ENCODE measurements at places on chromosomes 7 and 10.

- DNase-seq: no peak
Measured at GRCh38 chr7:130272381-130273080, 5.9 kb downstream of the CPA2 start.

GRCh38 chr7:131222171-131222570 lies 105.5 kb upstream of the MKLN1 start:
- no peak for DNase-seq

- no peak for DNase-seq
Measured at GRCh38 chr7:15618275-15618674, 56.5 kb upstream of the AGMO start.

DNA sequence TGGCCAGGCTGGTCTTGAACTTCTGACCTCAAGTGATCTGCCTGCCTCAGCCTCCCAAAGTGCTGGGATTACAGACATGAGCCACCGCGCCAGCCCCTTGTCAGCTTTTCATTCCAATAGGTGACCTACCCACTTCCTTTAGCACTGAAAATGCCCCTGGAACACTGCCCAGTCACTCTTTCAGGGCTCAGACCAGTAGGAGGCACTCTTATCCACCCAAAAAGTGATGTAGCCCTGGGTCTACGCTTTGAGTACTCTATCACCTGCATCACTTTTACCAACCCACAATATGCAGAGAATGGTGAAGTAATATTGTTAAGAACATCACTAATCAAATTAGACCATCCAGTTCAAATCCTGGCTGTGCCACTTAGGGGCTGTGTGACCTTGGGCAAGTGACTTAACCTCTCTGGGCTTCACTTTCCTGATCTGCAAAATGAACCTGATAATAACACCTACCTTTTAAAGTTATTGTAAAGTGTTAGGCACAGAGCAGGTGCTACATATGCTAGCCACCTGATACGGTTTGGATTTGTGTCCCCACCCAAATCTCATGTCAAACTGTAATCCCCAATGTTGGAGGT lies 5.2 kb downstream of the CALN1 start:
- DNase-seq: no peak

DNA sequence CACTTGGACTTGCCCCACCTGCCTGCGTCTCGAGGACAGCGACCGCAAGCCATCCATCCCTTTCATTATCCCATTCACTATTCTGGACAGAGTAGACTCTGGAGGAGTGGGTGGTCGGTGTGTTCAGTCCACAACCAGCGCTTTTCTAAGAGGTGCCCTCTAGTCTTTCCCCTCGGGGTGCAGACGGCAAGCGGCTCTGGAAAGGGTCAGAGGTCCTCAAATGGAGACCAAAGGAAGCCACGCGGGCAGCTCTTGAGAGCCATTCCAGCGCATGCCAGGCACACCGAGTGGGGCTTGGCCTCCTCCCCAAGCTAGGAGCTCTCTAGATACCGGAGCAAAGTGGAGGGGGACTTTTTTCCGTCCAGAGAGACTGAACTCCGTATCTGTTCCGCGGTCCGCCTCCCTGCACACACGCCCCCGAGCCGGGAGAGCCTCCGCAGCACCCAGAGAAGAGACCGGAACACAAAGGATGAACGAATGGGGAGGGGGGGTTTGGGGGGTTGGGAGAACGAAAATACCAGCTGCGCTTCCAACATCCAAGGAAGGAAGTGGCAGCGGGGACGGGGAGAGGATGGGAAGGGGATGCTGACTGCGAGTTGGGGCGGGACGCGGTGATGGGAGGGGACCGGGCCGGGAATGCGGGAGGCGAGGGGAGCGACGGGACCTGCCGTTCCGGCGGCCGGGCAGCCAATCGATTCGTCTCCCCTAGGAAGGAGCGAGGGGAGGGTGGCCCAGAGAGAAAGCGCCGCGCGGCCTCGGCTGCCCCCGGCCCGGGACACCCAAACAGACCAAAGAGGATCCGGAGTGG lies 515 bp downstream of the GSDME start:
- no peak for DNase-seq

- DNase-seq: no peak
Measured at GRCh38 chr10:29210266-29210868, 78.5 kb upstream of the LYZL1 start.
